Hematopoietic multipotent progenitor cell treated with erythropoietin and hydrocortisone succinate and interleukin-3 and kit ligand, for 8 days (in vitro differentiated cells): ENCODE measurements at places on chromosomes 11 and 22.

GRCh38 chr11:83006877-83007330, 64.8 kb downstream of the RAB30 start:
- DNase-seq, result no peak

GRCh38 chr22:21791635-21792625, 56.3 kb upstream of the YPEL1 start:
- peak; percentile 92 for DNase-seq

- no peak for DNase-seq
These were observed 21.7 kb upstream of the PRDM10 start for GRCh38 chr11:130024361-130024760.

- DNase-seq, result no peak
These were observed 7.9 kb upstream of the SCGB1A1 start for GRCh38 chr11:62410972-62411371.

DNA sequence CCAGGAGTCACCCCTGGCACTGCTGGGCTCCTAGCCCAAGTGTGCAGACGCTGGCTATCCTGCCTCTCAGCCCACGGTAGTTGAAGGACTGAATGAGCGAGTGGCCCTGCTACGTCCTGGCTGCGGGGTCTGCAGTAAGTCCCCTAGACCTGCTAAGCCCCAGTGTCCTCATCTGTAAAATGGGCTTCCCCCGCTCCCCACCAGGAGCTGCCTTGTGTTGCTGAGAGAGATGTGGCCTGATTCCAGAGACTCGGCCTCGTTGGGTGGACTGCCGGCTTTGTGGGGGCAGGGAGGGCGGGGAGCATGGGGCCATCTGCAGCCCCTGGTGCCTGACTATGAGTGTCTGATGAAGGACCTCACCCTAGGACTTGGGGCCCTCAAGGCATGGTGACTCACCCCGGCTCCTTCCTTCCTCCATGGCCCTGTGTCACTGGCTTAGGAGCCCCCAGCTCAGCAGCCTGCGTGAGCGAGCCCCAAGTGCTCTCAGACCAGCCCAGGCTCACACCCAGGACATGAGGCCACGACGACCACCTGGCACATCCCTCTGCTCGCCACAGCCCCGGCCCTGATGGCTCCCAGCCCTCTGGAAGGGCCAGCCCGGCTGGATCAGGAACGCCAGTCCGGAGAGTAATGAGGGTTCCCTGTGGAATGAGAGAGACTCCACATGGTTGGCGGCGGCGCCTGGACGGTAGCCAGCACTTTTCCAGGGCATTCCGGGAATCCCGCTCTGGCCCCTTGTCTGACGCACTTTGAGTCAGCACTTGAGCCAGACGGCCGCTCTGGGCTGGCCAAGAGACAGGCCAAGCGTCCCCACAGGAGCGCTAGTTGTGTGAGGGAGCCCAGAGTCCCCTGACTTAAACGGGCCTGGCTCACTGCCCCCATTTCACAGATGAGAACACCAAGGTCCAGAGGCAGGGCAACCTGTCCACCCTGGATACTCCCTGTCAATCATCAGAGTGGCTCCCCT, 50.5 kb upstream of the SHISAL1 start:
- DNase-seq, result no peak
